AG08396 (cell line): ENCODE measurements at places on chromosomes 3 and 15.

- DNase-seq: no peak
Observed at GRCh38 chr15:91320101-91320500, 220.0 kb downstream of the SV2B start.

GRCh38 chr3:186411994-186412393 is 50.0 kb upstream of the DGKG start:
- DNase-seq: no peak

DNA sequence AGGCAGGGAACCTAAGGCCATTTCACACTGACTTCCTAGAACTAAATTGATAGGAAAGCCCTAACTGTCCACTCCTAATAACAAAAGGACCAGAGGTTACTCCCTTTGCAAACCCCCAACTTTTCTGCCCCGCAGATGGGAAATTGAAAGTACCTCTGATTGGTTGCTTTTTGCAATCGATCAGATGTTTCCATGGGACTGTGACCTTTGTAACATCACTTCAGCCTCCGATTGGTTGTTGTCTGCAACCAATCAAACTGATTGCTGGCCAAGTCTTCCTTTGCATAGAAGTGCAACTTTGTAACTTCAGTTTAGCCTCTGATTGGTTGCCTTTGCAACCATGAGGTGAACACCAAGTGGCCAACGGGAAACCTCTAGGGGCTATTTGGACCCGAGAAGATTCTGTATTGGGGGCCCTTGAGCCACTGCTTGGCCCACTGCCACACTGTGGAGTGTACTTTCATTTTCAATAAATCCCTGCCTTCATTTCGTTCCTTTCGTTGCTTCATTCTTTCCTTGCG is 11.3 kb upstream of the KNL1 start:
- peak; percentile 38 for DNase-seq

DNA sequence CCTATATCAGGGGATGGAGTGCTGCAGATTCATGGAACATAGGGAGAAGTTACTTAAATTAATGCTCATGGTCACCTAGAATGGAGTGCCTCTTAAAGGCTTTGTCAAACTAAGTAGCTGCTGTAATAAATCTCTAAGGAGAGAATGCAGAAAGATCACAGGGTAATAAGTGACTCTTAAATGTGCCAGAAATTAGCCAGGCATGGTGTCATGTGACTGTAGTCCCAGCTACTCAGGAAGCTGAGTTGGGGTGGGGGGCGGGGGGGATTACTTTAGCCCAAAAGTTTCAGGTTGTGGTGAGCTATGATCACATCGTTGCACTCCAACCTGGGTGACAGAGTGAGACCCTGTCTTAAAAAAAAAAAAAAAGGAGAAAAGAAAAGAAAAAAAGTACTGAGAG is 90.9 kb upstream of the ASB14 start:
- no peak for DNase-seq

- no peak for DNase-seq
Observed at GRCh38 chr3:97817965-97818364, 3.8 kb upstream of the CRYBG3 start.

DNA sequence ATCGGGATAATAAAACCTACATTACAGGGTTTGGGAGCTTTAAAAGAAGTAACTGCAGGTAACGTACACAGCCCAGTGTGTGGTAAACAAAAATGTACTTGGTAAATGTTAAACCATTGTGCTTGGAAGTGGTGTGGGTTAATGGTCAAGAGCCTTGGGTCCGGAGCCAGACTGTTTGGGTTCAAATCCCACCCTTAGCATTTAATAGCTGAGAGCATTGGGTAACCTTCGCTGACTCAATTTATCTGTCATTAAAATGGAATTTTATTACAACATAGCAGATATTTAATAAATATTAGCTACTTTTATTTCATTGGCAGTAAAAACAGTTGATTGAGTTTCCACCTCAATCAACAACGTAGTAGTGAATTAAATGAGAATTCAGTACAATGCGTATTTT is 1.5 kb downstream of the FSTL1 start:
- DNase-seq: peak; percentile 41

DNA sequence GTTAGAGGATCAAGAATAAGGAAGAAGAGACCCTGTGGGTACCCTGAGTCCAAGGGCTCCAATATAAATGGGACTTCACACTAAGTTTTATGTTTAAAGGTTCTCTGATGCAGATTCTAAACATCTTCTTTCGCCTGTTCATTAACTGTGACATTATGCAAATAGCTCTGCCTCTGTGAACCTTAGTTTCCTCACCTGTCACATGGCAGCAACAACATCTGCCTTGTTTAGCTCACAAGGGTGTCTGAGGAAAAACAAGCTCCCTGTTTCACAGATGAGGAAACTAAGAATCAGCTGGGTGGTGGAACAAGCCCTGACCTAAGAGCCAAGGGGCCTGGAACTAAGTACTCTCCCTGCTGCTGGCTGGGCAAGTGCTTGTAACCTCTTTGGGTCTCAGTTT is 40.8 kb downstream of the GOLGA6L1 start:
- no peak for DNase-seq

- DNase-seq: no peak
Observed at GRCh38 chr3:133492159-133492741, 81.2 kb upstream of the CDV3 start.

DNA sequence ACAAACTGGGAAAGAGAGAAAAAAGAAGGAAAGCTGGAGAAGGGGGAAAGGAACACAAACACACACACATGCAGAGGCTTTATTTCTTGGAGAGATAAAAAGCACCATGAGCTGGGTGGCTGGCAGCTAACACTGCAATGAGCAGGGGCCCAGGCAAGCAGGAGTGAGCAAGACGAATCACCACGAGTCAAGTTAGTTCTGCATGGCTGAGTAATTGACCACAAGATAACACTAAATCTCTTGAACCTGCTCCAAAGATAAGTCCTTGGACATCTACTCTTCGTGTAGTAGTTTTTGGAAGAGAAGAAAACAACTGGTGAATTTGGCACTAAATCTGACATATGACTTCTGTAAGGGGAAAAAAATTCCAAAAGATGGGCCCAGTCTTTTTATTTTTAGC is 100.9 kb downstream of the MYO5A start:
- peak; percentile 64 for DNase-seq

DNA sequence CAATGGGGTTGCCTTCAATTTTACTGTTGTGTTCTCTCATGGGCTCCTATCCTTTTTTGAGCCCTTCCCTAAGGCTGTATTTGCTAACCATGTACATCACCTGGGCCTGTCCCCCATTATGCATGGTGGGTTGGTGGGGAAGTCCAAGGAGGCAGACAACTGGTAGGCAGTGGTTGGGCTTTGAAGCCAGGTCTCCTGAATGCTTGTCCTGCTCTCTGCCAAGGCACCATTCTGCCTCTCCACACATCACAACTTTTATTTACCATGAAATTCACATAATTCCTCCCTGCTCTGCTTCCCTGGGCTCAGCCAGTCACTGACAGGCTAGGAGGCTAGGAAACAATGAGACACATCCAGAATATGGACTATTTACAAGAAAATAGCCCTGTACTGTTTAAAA is 41.0 kb upstream of the COPB2 start:
- DNase-seq: no peak

DNA sequence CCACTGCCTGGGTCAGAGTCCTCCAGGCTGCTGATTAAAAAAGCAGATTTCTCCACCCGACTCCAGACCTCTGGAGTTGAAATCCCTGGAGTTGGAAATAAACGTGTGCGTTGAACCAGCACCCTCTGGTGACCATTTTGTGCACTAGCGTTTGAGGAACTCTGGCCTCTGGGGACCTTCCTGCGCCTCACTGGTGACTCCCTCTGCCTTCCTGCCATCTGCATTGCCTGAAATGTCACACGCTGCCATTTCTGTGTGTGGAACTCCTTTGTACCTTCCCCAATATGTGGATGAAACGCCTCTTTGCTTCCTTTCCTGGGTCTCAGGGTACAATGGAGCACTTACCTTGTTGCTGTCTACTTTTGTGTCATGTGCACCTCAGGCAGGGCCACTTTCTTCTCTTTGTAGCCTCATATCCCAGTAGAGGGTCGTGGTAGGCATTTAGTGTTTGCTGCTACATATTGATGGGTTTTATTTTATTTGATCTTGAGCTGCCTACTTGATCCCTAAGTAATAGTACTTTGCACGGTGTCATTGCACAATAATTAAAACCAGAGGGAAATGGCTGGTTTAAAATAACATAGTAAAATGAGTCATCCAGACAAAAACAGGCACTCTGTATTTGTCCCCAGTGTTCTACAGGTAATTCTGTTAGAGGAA is 56.8 kb downstream of the GPR171 start:
- peak; percentile 74 for DNase-seq

DNA sequence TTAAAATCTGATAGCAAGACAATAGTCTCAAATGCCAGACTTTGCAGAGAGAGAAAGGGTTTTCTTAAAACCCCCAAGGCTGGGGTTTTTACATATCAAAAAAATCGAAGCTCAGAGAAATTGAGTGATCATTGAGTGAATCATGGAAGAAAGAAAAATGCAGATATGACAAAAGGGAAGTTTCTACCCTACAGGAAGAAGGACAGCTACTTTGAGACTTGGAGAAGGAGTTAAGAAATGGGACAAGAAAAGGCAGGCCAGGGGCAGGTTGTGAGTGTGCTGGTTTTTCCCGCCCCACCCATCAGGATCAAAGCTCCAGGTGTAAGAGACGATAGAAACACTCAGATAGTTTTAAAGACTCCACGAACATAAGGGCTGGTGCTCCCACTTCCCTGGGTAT is 18.6 kb downstream of the TMEM158 start:
- no peak for DNase-seq

GRCh38 chr3:144516026-144516425 is 544.4 kb downstream of the DIPK2A start:
- no peak for DNase-seq

DNA sequence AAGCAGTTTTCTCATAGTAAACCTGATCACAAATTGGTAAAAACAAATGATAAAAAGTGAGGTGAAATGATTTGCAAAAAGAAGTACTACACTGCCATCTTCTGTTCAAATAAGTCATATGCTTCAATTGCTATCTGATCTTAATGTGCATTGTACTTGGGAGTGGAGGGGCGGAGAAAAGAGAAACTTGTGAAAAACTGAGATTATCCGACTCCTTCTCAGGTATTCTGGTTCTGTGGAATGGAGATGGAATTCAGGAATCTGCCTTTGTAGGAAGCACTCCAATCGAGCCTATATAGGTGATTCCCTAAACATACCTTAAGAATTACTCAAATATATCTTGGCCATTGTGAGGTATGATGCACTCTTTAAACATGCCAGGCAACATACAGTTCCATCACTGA is 180.6 kb downstream of the CHL1 start:
- no peak for DNase-seq

- DNase-seq: peak; percentile 35
Observed at GRCh38 chr15:67089217-67090193, 24.1 kb downstream of the SMAD3 start.

- no peak for DNase-seq
Observed at GRCh38 chr3:1381647-1382036, 288.8 kb downstream of the CNTN6 start.

DNA sequence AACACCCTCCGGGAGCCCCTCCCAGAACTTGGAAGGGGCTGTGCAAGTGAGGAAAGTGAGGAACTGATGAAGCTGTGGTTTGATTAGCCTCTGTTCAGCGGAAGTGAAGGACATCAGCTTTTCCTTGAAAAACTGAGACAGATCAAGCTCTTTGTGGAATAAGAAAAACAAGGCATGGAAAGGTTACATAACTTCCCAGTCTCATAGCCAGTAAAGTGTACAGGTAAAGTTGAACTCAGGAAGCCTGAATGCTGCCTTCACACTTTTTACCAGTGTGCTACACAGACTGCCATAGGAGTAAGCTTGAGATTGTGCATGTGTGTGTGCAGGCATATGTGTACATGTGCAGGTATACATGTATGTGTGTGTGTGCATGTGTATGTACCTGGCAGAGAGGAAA is 293.2 kb downstream of the FGF12 start:
- no peak for DNase-seq

- no peak for DNase-seq
Observed at GRCh38 chr3:40057786-40058185, 248.4 kb downstream of the MYRIP start.

DNA sequence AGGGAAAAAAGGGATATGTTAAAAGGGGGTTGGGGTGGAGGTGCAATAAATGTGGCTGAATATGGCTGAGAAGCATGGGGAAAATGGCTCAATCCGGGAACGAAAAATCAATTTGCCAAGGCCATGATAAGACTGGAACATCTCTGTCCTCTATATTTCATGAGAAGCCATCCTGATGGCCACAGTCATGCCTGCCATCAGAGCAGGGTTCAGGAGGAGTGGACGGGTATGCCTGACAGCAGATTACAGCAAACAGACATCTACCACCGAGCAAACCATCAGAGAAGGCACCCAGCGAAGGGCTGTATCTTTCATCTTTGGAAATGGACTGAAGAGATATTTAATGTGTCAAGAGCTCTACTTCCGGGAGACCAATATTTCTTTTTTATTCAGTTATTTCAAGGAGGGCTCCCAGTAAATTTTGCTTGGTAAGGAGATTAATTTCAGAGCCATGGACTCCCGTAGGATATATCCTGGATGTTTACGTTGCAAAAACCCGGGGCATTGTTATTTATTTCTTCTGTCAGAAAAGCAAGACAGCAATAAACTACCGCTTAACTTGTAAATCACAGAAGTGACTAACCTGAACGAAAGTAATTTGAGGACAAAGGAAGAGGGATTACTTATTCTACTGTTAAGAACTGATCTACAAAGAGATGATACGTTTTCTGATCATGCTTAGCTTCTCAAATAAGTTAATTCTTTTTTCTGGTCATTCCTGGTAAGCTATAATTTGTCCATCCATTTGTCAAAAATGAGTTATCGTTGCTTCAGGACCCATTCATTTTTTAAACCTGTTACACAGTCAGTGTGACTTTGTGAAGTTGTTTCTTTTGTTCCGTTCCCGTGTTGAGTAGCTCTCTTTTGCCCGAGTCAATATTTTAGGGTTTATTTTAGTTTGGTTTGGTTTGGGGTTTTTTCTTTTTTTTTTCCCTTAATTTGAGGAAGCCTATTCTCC is 80.6 kb upstream of the CHD2 start:
- no peak for DNase-seq

DNA sequence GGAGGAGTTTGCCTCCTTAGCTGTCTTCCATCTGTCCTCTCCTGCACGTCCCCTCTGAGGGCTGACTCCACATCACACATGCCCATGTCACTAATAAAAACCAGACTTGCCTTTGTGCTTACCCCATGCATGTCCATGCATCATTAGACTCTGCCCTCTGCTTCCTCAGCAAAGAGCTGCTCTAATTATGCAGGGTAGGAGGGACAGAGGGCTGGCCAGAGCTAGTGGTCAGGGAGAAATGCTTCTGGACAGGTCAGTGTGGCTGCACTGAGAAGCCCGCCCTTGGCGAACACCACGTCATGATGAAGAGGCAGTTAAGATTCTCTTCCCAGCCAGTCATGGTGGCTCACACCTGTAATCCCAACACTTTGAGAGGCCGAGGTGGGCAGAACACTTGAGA is 8.9 kb downstream of the CA12 start:
- no peak for DNase-seq

GRCh38 chr3:31096661-31097395 is 202.4 kb upstream of the GADL1 start:
- no peak for DNase-seq

GRCh38 chr15:79474252-79474651 is 42.1 kb downstream of the MINAR1 start:
- DNase-seq: no peak
